ENCODE measurements at places on chromosomes 1 and 21.

DNA sequence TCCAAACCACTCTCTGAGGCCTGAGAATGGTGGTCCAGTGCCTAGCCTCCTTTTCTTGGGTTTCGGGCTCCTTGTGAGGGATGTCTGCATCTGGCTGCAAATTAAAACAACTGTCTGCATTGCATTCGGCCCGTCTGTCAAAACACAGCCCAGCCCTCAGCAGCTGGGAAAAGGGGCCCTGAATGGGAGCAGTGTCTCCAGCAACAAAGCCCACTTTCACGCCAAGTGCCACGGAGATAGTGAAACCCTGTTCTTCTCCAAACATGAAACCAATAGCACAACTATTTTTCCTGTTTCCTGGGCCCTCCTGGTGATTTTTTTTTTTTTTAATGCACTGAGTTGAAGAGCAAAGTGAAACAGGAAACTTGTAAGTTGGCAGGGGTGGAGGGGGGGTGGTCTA lies 138.4 kb downstream of the PLXNA2 start:
- DNase-seq: no peak

- DNase-seq: no peak
These were observed 66.7 kb upstream of the AJAP1 start for GRCh38 chr1:4587721-4588120.

- peak; percentile 75 for DNase-seq
These were observed 50.3 kb upstream of the COA6 start for GRCh38 chr1:234322979-234323378.

- peak; percentile 86 for DNase-seq
These were observed 826 bp downstream of the LAPTM5 start for GRCh38 chr1:30756545-30757351.

DNA sequence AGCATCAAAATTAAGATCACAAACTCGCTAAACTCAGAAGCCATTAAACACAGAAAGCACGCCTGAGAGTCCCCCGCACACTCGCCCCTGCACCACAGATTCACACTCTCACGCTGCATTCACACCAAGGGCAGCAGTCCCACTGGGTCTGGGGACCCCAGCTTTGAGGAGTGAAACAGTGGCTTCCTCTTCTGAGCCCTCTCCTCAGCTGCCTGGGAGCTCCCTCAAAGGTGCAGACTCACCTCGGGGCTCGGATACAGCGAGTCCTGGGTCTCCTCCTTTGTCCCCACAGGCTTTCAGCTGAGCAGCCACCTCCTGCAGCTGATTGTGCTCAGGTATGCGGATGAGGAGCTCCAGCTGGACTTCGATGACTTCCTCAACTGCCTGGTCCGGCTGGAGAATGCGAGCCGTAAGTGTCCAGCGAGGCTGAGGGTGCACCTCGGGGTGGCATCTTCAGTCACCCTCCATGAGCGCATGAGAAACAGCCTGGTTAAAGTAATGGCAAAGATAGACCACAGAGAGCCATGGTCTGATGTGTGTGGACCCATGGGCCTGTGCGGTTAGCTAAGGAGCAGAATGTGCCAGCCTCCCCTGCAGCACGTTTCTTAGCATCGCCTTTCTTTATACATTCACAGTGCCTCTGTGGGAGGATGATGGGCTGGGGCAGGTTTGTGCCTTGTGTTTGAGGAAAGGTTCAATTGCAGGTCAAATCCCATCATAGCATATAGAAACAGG lies 47.9 kb downstream of the CAPN9 start:
- DNase-seq: no peak

DNA sequence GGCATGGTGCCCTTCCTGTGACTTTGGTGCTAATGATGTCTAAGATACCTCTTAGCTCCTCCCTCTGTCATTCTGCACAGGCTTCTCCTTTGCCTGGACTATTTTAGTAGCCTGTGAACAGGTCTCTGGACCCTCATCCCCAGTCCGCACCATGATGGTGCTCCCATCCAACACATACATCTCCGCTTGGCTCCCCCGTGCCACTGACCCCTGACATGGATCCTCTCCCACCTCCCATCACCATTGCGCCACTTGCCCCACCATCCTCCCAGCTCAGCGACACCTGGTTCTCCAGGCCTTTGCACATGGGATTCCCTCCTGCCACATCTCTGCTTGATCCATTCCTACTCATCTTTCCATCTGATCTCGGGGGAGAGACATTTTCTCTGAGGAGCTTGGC lies 33.9 kb downstream of the RUNX3 start:
- DNase-seq: peak; percentile 40

- no peak for DNase-seq
These were observed 6.4 kb downstream of the CLCA2 start for GRCh38 chr1:86430376-86430775.

DNA sequence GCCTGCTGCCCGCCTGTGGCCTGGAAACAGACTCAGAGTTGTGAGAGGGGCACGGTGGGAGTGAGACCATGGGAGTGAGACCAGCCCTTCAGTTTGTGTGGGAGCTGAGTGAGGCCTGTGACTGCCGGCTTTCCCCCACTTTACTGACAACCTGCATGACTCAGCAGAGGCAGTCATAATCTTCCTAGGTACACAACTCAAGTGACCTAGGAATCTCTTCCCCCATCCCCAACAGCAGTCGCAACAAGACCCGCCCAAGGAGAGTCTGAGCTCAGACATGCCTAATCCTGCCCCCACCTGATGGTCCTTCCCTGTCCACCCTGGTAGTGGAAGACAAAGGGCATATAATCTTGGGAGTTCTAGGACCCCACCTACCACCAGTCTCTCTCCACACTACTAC lies 44.2 kb downstream of the KLHL20 start:
- no peak for DNase-seq

GRCh38 chr1:161932668-161933067 lies 91.0 kb downstream of the OLFML2B start:
- no peak for DNase-seq

- DNase-seq: no peak
These were observed 3.5 kb downstream of the RYR2 start for GRCh38 chr1:237045278-237046016.

DNA sequence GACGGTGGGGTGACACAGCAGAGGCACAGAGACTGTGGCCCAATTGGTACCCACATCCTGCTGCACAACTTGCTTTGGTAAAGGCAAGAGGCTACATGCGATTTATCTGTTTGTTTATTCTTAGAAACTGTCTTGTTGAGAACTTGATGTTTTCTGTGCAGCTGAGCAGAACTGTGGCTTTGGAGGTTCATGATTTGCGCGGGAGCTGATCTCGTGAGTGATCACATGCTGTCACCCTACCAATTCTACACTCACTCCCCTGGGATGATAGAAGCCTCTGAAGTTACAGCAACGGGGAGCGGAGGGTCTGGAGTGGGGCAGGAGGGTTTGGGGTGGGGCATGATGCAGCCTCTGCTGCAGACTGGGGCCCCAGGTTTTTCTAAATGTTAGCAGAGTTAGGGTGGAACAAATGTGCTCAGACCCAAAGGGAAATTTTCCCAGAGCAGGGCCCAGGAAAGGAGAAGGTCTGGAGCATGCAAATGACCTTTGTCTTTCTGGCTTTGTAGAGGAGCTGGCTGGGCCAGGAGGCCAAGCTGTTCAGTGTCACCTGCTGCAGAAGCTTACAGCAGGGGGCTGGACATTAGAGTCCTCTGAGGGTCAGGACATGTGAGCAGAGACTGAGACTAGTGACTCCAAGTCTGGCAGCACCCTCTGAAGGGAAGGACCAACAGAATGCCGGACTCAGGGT lies 83.6 kb downstream of the GRIK3 start:
- DNase-seq: no peak

- DNase-seq: no peak
These were observed 8.0 kb upstream of the BARHL2 start for GRCh38 chr1:90724926-90725656.

- no peak for DNase-seq
These were observed 149.1 kb downstream of the LYPLAL1 start for GRCh38 chr1:219322766-219323165.

GRCh38 chr1:167820684-167821355 lies 93.1 kb downstream of the ADCY10 start:
- no peak for DNase-seq

GRCh38 chr1:18946550-18947381 lies 9.7 kb downstream of the IFFO2 start:
- DNase-seq: no peak

- no peak for DNase-seq
These were observed 60.8 kb downstream of the ELK4 start for GRCh38 chr1:205570796-205571537.

DNA sequence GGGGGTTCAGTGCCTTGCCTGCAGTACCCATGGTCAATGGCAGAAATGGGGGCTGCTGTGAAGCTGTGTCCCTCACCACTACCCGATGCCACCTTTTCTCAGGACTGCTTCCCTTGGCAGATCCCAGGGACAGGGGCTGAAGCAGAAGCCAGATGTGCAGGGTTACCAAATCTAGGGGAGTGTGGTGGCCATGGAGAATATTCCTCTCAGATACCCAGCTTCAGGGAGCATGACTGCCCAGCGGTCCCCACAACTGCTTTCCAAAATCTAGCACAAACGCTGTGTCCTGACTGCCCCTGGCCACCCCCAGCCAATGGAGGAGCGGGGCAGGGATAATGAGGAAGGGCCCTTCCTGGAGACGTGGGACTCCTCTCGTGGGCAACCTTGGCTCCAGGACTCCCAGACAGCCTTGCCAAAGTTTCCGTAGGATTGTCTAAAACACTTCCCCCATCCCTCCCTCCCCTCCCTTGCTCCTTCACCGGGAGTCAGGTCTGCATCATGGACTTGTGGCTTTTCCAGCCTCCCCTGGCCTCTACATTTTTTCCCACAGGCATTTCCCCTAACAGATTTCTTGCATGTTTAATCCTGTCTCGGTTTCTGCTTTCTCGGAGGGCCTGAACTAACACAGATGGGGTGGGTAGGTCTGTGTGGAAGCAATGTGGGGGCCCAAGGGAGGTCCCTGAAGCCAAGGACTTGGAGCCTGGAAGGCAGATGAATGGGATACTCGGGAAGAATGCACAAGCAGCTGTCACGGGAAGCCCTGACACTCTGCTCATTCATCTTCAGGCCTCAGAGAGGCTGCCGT lies 80.5 kb downstream of the OMA1 start:
- DNase-seq: no peak

DNA sequence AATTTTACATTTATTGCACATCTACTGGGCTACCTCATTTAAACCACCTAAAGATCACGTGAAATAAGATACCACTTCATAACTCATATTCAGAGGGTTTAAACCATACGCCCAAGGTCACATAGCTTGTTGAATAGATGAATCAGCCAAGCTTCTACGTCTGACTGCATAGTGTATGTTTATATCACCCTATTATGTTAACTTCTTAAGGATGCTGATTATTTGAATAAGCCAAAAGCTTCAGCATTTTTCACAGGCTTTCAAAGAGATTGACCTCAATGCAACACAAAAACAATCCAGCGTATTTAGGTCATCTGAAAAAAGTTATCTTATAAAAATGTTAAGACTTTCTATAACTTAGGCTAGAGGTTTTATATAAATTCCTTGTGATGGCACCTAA lies 373.8 kb downstream of the TGFB2 start:
- DNase-seq: no peak

- DNase-seq: no peak
These were observed 4.3 kb downstream of the OSBPL9 start for GRCh38 chr1:51621161-51621560.

- DNase-seq: no peak
These were observed 75.5 kb downstream of the CAMK2N1 start for GRCh38 chr1:20410503-20410902.

- DNase-seq: no peak
These were observed 342.5 kb downstream of the DISC1 start for GRCh38 chr1:231969076-231969475.

DNA sequence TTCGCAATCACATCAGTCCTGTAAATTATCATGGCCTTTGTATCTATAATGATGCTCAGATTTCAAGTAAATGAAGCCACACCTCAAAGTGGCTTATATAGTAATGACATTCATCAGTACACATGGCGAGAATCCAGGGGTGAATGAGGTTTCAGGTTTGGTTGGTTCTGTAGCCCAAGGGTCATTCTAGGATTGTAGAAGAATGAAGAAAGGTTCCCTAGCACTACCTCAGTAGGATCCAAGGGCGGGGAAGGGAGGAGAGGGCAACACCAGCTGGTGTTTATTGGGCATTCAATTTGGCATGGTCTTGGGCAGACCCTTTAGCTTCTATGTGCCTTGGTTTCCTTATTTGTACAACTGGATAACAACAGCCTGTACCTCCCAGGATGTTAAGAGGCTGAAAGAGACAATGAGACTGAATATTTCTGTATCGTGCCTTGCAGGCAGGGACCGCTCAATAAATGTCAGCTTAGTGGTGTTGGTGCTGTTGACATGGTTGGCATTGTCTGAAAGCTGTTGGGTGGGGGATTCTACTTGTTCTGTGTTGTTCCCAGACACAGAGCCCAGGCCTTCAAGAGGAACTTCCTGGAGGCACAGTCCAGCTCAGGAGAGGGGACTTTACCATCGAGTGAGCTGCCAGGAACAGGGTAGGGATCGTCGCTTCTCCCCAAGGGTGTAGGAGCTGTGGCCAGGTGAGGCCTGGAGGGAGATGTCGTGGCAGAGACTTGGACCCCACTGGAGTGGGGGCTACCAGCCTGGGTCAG lies 388.2 kb downstream of the PTPRU start:
- DNase-seq: no peak

DNA sequence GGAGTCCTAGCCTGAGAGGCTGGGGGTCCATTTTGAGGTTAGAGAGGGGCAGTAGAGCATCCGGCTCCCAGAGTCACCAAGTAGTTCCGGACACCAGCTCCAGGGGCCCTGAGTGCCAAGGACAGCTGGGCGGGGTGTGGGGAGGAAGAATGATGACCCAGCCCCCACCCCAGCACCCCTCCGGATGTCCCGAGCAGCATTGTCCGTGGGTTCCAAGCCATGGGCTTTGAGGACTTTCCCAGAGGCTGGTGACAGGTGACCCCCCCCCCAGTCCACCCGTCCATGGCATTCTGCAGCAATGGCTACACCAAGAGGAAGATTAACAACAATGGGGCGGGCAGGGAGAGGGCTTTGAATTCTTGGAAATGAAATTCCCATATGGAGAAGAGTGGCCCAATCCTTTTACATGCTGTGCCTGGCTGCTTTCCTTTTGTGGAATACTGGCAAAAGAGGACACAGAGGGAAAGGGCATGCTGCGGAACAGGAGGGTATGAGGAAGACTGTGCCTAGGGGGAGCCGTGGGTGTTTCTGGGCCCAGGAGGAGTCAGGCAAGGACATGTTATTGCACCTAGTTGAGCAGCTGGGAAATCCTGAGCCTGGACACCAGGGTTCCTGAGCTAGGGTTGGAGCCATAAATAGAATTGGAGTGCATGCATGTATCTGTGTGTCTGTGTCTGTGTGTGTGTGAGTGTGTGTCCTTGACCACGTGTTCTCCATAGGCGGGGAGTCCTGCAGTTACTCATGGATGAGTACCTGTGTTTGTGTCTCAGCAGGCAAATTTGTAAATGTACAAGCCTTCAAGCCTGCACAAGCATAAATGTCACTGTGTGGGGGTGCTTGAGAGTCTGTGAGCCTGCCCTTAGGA lies 956 bp downstream of the ATP1A2 start:
- no peak for DNase-seq

GRCh38 chr1:28135371-28136168 lies 40.9 kb downstream of the PTAFR start:
- DNase-seq: no peak

GRCh38 chr1:159653201-159653600 lies 61.2 kb downstream of the CRP start:
- no peak for DNase-seq

GRCh38 chr1:230758709-230759368 lies 11.7 kb downstream of the CAPN9 start:
- no peak for DNase-seq

Measured in activated naive CD4-positive, alpha-beta T cell treated with anti-CD3 and anti-CD28 coated beads, Interleukin-2, amount 50 U/mL, for 72 hours (primary cell).